Activated B cell treated with CpG ODN at 0.5 μM for 24 hours (primary cell): ENCODE measurements at places on chromosomes 12 and 14. TPM values are rescaled to one million over a fixed set of nuclear protein-coding genes. Genes with fewer than 3 reads are reported as not detected.

DNA sequence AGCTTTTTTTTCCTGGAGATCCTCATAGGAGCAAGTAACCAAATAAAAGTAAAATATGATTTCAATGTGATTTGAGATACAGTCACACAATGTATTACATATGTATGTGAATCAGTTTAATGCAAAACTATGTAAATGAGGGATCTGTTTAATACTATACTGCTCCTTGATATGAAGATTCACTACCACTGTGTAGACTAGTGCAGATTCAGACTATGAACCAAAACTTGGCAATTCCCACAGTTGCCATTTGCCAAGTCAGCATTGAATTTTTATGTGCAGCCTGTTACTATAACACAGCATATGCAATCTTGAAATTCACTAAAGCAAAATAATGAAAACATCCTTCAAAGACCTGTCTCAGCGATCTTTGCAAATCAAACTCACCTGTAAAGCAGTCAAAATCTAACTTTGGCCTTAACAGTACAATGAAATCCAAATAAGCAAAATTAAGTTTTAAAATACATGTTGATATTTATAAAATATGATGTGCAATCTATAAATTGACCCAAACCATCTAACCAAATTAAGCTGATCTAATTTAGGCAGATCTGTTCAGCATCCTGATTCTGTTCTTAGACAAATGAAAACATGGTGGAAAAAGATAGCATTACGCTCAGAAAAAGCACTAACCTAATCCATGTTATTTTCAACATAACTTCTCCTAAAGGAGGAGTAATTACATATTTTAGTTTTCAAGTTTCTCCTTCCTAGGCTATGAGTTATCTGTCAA lies 25.5 kb upstream of the LMNTD1 start:
- H3K4me3 ChIP-seq: no peak overlapping the region
- no peak overlapping the region for H3K27ac ChIP-seq
- H3K4me1 ChIP-seq: no peaks in the 10 kb centered on the region
- DNase-seq: no peak
- H3K27me3 ChIP-seq: peaks cover 10% of the 10 kb centered on the region
- H3K36me3 ChIP-seq: no peaks in the 10 kb centered on the region

- H3K27ac ChIP-seq: no peak overlapping the region
- no peak for DNase-seq
- no peak overlapping the region for H3K4me3 ChIP-seq
- H3K4me1 ChIP-seq: no peaks in the 10 kb centered on the region
These were observed 195.0 kb upstream of the FOXG1 start for GRCh38 chr14:28571636-28572035.

DNA sequence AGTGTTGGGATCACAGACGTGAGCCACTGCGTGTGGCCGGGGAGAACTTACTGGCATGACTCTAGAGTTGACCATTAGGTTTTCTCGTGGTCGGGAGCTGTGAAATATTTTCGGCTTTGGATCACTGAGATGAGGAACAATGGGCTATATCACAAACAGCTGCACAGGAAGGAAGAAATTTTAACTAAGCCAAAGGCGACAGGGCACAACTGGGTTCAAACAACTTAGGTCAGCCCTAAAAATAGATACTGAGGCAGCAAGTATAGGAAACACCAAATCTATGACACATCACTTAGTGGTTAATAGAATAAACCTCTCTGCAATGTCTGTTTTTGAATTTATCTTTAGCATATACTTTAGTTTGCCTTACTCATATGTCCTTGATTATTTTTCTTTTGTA lies 162.9 kb downstream of the LRIG3 start:
- H3K4me1 ChIP-seq: no peaks in the 10 kb centered on the region
- no peak overlapping the region for H3K4me3 ChIP-seq
- H3K27ac ChIP-seq: no peak overlapping the region
- no peaks in the 10 kb centered on the region for H3K27me3 ChIP-seq

GRCh38 chr12:111338096-111338495 lies 30.8 kb downstream of the PHETA1 start:
- no peak for DNase-seq
- no peaks in the 10 kb centered on the region for H3K36me3 ChIP-seq
- H3K4me1 ChIP-seq: peaks cover 8% of the 10 kb centered on the region
- no peak overlapping the region for H3K4me3 ChIP-seq

DNA sequence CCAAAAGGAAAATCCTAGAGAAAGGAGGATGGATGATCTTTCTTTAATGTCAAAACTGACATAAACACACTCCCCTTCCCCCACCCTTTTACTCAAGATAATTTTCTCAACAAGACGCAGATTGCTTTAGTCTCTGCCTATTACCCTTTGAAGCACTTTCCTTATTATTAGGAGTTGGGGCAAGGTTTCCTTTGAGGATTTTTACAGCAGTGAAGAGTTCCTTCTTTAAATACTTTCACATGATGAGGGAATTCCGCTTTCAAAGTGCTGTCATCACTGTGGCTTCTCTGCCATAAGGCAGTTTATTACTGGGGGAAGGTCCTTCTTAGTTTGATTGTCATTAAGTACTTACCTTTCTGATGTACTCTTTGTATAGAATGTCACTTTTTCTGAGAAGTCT lies 172.1 kb downstream of the MSRB3 start:
- H3K27ac ChIP-seq: no peak overlapping the region
- peaks cover 1% of the 10 kb centered on the region for H3K27me3 ChIP-seq
- no peaks in the 10 kb centered on the region for H3K36me3 ChIP-seq
- H3K4me1 ChIP-seq: no peaks in the 10 kb centered on the region

GRCh38 chr12:19908830-19909229 lies 459.5 kb upstream of the PDE3A start:
- no peaks in the 10 kb centered on the region for H3K4me1 ChIP-seq
- no peak for DNase-seq
- no peak overlapping the region for H3K27ac ChIP-seq
- no peak overlapping the region for H3K4me3 ChIP-seq

- no peak overlapping the region for H3K27ac ChIP-seq
- H3K4me1 ChIP-seq: peaks cover 25% of the 10 kb centered on the region
- peaks cover 15% of the 10 kb centered on the region for H3K27me3 ChIP-seq
- no peaks in the 10 kb centered on the region for H3K36me3 ChIP-seq
These were observed 5.7 kb downstream of the AHNAK2 start for GRCh38 chr14:104972301-104973134.

DNA sequence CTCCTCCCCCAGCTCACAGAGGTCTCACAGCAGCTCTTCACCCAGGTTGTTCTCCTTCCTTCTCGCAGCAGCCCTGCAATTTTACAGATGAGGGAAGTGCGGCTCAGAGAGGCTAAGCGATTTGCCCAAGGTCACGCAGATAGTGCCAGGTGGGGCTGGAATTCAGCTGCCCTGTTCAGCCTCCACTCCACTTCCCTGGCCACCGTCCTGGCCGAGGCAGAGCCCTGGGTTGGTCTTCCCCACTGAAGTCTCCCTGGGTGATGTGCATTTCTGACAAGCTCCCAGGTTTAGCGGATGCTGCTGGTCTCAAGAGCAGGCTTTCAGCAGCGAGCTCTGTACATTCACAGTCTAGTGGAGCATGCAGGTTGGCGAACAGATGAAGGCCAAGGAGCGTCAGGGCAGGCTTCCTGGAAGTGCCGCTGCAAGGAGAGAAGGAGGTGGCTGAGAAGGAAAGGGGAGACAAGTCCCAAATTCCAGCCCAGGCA lies 28.9 kb upstream of the EML1 start:
- no peak for DNase-seq
- peaks cover 4% of the 10 kb centered on the region for H3K27me3 ChIP-seq
- no peak overlapping the region for H3K4me3 ChIP-seq
- H3K36me3 ChIP-seq: no peaks in the 10 kb centered on the region
- no peak overlapping the region for H3K27ac ChIP-seq

- H3K4me1 ChIP-seq: no peaks in the 10 kb centered on the region
- no peak overlapping the region for H3K4me3 ChIP-seq
- H3K36me3 ChIP-seq: no peaks in the 10 kb centered on the region
- no peak overlapping the region for H3K27ac ChIP-seq
- no peak for DNase-seq
These were observed 14.1 kb upstream of the FAIM2 start for GRCh38 chr12:49917788-49918173.

DNA sequence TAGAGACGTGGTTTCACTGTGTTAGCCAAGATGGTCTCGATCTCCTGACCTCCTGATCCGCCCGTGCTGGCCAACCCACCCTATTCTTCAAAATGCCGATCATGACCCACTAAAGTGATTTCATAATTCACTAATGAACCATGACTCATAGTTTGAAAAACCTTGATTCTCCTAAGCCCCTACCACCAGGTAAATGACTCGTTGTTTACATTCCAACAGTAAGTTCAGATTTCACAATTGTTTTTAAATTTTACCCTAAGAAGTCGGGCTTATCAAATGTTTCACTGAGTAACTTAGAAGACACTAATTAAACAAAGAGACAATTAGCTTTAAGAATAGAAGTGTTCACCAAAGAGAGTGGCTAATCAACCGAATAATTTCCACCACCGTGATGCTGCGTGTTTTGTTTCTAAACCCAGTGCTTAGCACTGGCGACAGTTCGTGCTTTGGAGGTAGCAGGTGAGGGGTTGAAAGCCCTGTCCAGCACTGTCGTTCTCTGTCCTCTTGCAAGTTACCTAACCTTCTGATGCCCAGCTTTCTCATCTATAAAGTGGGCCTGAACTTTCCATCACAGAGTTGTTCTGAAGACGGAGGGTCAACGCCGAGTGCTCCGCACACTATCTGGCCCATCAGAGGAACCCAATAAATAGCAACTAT lies 136.5 kb downstream of the NTF3 start:
- DNase-seq: no peak
- no peaks in the 10 kb centered on the region for H3K4me1 ChIP-seq
- no peak overlapping the region for H3K27ac ChIP-seq
- peaks cover 18% of the 10 kb centered on the region for H3K27me3 ChIP-seq

DNA sequence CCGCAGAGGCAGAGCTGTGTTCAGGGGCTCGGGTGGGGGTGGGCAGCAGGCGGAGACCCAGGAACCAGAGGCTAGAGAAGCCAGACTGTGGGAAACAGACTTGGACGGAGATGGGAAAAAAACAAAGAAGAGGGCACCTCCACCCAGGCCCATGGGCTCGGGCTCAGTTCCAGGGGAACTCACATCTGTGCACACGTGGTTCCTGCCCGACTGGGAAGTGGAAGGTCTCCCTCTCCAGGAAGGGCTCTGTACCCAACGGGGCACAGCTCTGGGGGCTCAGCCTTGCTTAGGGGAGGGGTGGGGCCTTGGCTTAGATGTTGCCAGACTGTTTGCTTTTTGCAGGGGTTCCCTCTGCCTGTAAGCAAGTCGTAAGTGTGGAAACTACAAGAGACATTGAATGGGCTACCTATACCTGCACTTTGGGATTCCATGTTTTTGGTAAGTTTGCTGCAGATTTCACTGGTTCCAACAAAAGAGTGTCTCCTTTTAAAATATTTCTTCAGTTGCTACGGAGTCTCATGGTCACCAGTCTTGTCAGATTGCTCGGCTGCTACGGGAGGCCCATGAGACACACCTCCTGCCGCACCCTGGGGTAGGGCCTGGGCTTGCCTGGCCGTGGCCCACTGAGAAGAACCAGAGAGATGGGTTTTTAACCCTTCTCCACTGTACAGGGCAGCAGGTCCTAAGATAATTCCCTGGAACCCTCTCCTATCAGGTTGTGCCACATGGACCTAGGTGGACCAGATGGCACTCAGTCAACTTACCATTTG lies 127.6 kb upstream of the EVL start:
- H3K4me3 ChIP-seq: no peak overlapping the region
- H3K27me3 ChIP-seq: peaks cover 30% of the 10 kb centered on the region

DNA sequence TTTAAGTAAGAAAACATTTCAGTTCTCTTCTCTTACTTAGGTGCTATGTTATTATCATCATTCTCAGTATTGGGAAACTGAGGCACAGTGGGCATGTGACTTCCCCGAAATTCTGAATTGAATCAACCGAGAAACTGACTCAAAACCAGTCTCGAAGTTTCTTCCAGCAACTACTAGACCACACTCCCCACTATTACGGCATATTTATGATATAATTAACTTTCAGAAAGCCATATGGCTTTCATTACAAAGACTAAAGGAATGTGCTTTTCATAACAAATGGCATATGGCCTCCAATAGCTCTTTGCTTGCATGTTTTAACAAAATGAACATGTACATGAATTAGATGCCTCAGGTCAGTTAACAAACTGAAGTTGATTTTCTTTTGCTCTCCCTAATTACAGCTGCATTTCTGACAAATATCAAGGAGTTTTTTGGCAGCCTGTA lies 182.9 kb upstream of the SLC38A2 start:
- H3K27me3 ChIP-seq: no peaks in the 10 kb centered on the region
- H3K36me3 ChIP-seq: no peaks in the 10 kb centered on the region
- H3K4me3 ChIP-seq: no peak overlapping the region
- H3K4me1 ChIP-seq: no peaks in the 10 kb centered on the region

GRCh38 chr12:130350715-130351114 lies 13.0 kb downstream of the PIWIL1 start:
- DNase-seq: no peak
- H3K4me3 ChIP-seq: no peak overlapping the region
- H3K4me1 ChIP-seq: no peaks in the 10 kb centered on the region
- H3K27me3 ChIP-seq: peaks cover 4% of the 10 kb centered on the region
- no peaks in the 10 kb centered on the region for H3K36me3 ChIP-seq

DNA sequence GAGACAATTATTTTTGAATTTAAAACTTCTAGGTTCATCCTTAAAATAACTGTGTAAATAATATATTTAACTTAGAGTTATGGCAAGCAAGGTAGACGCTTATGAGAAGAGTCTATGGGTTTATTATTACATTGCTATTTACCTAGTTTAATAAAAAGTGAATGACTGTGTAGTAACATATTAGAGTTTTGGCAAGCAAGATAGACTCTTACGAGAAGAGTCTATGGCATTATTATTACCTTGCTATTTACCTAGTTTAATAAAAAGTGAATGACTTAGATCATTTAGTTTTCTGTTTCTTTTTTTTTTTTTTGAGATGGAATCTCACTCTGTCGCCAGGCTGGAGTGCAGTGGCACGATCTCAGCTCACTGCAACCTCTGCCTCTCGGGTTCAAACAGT lies 3.8 kb downstream of the RNF34 start:
- no peak overlapping the region for H3K27ac ChIP-seq
- DNase-seq: no peak
- no peak overlapping the region for H3K4me3 ChIP-seq
- H3K27me3 ChIP-seq: no peaks in the 10 kb centered on the region
- H3K4me1 ChIP-seq: peaks cover 35% of the 10 kb centered on the region
- H3K36me3 ChIP-seq: peaks cover 64% of the 10 kb centered on the region

Gene SLC24A4
- total RNA-seq: 0.05 and 0.09 TPM in 2 replicates

Gene OR4K1
- total RNA-seq: not detected in 2 replicates

Gene ASB2
- total RNA-seq: 2.7 and 3.1 TPM in 2 replicates

Gene HNF1A
- total RNA-seq: not detected in 2 replicates

Gene CCDC196
- not detected in 2 replicates for total RNA-seq
